ENCODE measurements at places on chromosomes 11 and 22. TPM values are rescaled to one million over a fixed set of nuclear protein-coding genes. Genes with fewer than 3 reads are reported as not detected.
A peak's percentile ranks its signal among the peaks of the same experiment; 100 is the strongest.

Gene OOSP2
- polyA plus RNA-seq: not detected

Gene TBX10
- polyA plus RNA-seq: not detected

Gene USH1C
- polyA plus RNA-seq: 0.31 TPM

Gene IFITM1
- 13.1 TPM for polyA plus RNA-seq

Gene NDUFS8
- polyA plus RNA-seq: 48.3 TPM

Gene CASP1
- polyA plus RNA-seq: 28.5 TPM

Gene SCGB1A1
- 3.8 TPM for polyA plus RNA-seq

Gene OR52I2
- 0.06 TPM for polyA plus RNA-seq

DNA sequence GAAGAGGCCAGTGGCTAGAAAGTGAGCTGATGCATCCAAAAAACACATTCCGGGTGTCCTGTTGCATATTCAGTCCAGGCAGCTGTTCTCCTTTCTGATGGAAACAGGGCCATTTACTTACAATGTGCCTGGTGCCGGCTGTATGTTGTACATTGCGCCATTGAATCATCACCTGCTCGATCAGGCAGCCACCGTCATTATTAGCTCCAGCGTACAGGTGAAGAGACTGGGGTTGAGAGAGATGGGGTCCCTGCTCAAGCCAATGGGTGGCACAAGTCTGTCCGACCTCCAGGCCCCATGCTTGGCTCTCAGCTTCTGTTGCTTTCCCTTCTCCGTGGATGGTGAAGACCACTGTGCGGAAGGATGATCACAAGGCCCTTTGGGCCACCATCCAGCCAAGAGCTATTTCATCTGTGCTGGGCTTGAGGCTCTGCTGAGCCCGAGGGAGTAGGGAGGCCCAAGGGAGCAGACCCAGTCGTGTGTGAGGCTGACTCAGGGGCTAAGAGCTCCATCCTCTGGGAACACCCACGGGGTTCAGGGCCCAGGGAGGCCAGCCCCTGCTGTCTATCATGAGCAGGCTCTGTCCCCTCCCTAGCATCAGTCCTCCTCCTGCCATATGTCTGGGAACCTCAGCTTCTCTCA is 20.7 kb upstream of the EMID1 start:
- no peak for DNase-seq

DNA sequence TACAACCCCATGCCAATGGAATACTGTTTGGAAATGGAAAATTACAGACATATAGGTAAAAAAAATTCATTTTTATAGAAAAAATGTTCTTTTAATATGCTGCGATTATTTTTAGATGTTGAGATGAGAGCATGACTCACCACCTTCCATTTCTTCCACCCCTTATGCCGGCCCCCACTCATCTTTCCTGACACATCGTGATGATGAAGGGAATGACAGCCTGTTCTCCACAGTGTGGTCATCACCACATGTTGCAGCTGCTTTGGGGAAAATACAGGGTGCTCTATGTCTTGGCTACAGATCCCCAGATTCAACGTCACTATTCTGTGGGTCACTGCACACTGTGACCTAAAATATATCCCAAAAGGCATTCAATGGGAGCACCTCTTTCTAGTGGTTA is 916.2 kb downstream of the METTL15 start:
- DNase-seq: no peak

DNA sequence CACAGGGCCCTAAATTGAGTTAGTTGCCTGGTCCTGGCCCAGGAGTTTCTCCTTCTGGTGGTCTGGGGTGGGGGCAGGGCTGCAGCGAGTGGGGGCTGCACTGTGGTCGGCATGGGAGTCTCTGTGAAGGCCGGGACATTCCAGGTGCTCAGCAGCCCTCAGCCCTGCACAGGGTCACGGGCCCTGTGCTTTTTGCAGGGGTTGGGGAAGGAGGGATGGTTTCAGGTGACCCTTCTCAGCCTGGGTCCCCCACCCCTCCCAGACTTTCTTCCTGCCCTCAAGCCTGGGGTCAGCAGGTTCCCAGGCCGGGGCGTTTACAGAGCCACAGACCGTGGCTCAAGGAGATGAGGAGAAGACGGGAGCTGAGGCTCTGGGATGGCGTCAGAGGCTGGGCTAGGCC is 7.8 kb downstream of the EMID1 start:
- DNase-seq: no peak

- DNase-seq: no peak
Measured at GRCh38 chr11:95521862-95522261, 267.7 kb downstream of the FAM76B start.

DNA sequence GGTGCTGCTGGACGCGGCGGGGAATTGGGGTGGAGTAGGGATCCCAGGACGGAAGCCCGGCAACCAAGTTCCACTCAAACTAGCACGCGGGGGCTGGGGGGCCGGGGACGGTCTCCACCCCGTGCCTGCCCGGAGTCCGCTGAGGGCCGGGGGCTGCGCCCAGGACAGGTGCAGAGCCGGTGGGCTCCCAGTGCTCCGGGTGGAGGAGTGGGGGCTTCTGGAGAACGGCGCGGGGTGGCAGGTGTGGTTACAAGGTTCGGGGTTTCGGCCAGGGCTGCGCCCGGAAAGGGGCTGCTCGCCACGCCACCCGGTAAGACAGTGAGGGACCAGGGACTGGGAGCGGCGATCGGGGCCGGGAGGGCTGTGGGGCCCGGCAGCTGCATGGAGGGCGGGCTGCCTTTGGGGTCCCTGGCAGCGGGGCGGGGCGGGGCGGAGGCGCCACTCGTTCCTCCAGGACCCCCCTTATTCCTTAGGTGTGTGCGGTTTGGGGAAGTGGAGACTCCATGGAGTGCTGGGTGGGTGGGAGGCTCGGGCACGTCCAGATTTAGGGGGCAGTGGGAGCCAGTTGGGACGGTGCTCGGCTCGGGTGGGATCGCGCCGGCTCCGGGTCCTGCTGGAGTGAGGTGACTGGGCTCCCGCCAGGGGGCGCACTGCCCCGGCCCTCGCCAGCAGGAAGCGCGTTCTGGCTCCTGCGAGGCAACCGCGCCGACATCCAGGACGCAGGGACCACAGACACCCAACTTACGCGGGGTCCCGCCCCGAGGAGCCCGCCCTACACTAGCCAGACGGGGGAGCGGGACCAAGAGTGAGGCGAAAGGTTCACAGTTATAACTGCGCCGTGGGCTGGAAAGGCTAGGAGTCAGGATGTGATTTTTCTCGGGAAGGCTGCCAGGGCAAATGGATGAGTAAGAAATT is 868 bp downstream of the TSPAN18 start:
- DNase-seq: peak; percentile 79

- DNase-seq: no peak
Measured at GRCh38 chr22:27377501-27378295, 423.9 kb downstream of the MN1 start.

GRCh38 chr11:47607380-47607779 is 13.2 kb upstream of the C1QTNF4 start:
- DNase-seq: no peak

- DNase-seq: no peak
Measured at GRCh38 chr11:64482588-64482987, 108.4 kb upstream of the SLC22A12 start.

- DNase-seq: no peak
Measured at GRCh38 chr11:20102397-20102796, 57.9 kb downstream of the DBX1 start.

DNA sequence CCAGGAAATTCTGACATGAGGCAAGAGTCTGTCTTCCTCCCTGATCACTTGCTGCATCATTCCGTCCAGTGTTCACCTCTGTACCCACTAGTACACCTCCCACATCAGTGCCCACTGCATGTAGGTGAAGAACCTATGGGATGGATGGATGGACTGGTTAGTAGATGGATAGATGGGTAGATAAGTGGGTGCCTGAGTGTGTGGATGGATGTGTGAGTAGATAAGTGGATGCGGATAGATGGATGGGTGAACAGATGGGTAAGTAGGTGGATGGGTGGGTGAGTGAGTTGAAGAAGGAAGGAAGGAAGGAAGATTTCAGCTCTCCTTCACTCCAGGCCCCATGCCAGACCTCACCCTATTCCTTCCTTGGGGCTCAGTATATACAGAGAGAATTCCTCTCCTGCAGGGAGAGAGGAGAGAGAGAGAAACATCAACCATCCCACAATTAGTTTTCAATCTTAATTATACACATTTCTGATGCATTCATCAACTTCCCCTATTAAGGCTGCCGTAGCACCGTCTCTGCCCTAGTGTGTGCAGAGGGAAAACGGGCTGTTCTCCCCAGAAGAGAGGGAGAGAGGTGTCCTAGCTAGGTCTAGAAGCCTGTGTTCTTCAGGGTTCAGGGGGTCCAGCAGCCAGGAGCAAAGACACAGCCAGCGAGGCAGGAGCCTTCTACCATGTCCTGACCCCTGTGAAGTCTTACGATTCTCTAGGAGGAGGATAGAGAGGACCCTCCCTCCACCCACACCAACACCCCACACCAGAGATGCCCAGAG is 125.3 kb downstream of the BUD13 start:
- DNase-seq: no peak

DNA sequence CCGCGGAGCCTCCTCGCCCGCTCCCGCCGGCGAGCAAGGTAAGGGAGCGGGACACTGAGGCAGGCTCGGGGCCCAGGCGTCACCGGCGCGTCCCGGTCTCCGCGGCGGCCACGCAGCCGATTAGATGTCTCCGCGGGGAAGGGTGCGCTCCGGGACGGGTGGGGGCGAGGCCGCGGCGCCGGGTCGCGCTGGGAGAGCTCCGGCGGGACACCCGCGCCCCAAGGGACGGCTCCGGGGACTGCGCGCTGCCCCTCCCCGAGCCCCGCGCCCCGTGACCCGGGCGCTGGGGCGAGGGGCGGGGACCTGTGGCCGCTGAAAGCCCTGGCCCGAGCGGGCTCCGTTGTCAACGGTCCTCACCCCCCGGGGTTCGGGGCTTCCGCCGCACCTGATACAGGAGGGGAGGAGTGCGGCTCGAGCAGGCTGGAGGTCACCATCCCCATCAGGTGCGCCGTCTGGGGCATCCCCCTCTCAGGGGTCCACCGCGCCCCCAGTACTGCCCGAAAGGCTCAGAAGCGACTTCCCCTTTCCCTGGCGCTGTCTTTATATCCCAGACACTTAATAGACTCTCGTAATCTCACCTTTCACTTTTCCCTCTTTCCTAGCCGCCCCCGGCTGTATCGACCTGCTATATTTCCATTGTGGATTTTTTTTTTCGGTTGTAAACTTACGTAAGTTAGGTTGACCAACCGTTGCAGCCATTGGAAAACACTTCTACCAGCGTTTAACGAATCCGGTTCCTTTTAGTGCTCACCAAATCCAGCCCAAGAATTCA is 573 bp downstream of the PPFIA1 start:
- peak; percentile 20 for DNase-seq

Measured in right lung (tissue), 10 donors.